ENCODE measurements at places on chromosomes 16 and 17. TPM values are rescaled to one million over a fixed set of nuclear protein-coding genes. Genes with fewer than 3 reads are reported as not detected.
A peak's percentile ranks its signal among the peaks of the same experiment; 100 is the strongest.

Gene SLC4A1
- total RNA-seq: 0.22 TPM

- no peaks in the 10 kb centered on the region for H3K36me3 ChIP-seq
- peaks cover 15% of the 10 kb centered on the region for H3K4me1 ChIP-seq
- peak overlapping the region; percentile 38 for H3K4me3 ChIP-seq
- H3K27ac ChIP-seq: no peak overlapping the region
- DNase-seq: peak; percentile 46
Measured at GRCh38 chr17:8326511-8327302, 12.9 kb upstream of the ODF4 start.

- no peak for DNase-seq
- H3K36me3 ChIP-seq: peaks cover 74% of the 10 kb centered on the region
- H3K4me1 ChIP-seq: no peaks in the 10 kb centered on the region
- H3K27ac ChIP-seq: no peak overlapping the region
Measured at GRCh38 chr17:49597928-49598655, 22.4 kb downstream of the NXPH3 start.

DNA sequence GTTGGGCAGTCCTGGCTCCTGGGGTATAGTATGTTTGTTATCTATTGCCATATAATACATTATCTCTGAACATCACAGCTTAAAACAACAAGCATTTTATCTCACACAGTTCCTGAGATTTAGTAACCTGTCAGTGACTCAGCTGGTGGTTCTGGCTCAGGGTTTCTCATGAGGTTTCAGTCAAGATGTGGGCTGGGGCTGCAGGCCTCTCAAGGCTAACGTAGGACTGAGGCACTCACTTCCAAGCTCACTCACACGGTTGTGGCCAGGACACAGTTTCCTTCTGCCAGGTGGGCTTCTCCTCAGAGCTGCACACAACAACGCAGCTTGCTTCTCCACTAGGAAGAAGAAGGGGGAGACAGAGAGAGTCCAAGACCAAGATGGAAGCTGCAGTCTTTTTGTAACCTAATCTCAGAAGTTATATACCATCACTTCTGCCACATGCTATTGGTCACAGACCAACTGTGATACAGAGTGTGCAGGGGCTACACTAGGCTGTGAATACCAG, 10.3 kb upstream of the MED13 start:
- H3K4me1 ChIP-seq: no peaks in the 10 kb centered on the region
- H3K27ac ChIP-seq: no peak overlapping the region
- H3K4me3 ChIP-seq: no peak overlapping the region
- no peaks in the 10 kb centered on the region for H3K36me3 ChIP-seq
- no peaks in the 10 kb centered on the region for H3K27me3 ChIP-seq

DNA sequence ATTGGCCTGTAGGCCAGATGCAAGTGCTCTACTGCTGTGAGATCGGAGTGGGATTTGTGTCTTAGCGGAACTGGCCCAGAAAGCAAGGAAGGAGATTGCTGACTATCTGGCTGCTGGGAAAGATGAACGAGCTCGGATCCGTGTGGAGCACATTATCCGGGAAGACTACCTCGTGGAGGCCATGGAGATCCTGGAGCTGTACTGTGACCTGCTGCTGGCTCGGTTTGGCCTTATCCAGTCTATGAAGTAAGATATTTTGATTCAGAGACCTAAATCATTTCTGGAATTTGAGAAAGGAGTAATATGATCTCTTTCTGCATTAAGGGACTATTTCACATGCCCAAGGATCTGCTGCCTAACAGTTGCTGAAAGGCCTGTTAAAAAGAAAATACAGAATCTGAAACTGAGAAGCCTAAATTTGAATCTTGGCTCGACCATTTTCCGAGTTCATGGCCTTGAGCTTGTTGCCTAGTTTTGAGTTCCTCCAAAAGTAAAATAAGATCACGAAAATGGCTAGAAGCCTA, 21.1 kb downstream of the IST1 start:
- no peak overlapping the region for H3K4me3 ChIP-seq
- H3K36me3 ChIP-seq: peaks cover 23% of the 10 kb centered on the region
- no peaks in the 10 kb centered on the region for H3K27me3 ChIP-seq
- DNase-seq: no peak
- no peak overlapping the region for H3K27ac ChIP-seq
- peaks cover 8% of the 10 kb centered on the region for H3K4me1 ChIP-seq

Measured in B cell (primary cell).